ENCODE measurements at places on chromosomes 5 and 9.

DNA sequence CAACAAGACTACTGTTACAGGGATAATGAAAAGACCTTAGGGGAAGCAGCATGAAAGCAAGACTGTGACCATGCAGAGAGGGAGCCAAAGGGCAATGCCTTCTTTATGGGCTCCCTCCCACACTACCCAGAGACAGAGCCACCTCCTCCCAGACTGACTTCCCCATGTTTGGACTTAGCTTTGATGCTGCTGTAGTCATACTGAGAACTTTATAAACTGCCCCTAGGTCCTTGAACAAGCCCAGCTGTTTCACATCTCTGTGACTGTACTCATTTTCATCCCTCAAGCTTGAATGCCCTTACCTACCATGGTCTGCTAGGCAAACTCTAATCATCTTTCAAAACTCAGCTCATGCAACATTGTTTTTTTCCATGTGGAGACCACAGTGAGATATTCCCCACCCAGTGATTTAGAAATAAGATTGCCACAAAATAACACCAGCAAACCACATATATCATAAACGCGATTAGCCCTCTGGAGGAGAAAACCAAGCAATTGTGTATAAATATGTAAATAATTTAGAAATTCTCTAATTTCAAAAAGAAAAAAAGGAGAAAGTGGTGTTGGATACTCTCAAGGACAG is 23.4 kb upstream of the FAM169A start:
- no peak for DNase-seq

DNA sequence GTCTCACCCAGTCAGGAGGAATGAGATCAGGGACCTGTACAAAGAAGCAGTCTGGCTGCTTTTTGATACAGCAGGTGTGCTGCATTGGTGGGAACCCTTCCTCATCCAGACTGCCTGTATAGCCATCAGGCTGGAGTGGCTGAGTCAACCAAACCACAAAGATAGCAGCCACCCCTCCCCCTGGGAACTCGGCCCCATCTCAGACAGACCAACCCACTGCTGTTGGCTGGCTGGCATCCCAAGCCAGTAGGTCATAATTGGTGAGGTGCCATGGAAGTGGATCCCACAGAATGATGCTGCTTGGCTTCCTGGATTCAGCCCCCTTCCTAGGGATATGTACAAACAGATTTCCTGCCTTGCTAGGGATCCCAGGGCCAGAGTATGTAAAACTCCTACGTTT is 60.9 kb downstream of the YTHDC2 start:
- DNase-seq, result no peak

- DNase-seq, result no peak
Observed at GRCh38 chr5:114412510-114413171, 50.8 kb downstream of the KCNN2 start.

GRCh38 chr5:119315516-119315949 is 40.3 kb upstream of the TNFAIP8 start:
- DNase-seq, result peak; percentile 22

DNA sequence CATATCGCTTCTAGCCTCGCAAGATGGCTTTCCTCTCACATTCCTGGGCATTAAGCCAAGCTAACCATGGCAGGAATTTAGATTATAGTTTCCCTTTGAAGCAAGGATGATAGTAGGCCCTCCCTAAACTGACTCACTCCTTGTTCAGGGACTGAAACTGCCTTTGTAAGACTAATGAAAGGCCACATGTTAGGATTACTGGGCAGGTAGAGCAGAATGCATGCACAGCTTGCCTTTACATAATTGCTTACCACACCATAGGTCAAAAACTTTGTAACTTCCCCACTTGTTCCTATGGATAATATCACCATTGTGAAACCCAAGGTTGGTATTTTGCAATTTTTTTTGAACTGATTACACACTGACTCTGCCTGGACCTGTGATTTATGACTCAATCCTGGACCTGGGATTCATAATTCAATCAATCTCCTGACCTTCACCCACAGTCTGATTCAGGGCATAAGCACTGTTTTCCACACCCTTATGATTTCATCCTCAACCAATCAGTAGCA is 41.0 kb upstream of the PRDM9 start:
- no peak for DNase-seq

DNA sequence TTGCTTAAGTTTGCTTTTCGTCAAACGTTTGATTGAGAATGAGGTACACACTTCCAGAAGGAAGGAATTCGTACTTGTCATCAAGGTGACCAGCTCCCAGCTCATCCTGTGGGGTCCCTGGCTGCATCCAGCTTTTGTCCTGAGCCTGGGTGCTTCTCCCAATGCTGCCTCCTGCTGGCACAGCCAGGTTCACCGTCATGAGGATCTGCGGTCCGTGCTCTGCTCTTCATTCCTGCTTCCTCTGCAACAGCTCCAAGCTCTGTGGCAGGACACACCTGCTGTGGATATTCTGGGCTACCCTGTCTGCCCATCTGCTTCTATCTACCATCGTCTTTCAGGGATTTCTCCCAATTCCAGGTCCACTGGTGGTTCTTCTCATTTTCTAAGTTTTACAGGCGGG is 13.3 kb upstream of the UBE2QL1 start:
- DNase-seq, result no peak

DNA sequence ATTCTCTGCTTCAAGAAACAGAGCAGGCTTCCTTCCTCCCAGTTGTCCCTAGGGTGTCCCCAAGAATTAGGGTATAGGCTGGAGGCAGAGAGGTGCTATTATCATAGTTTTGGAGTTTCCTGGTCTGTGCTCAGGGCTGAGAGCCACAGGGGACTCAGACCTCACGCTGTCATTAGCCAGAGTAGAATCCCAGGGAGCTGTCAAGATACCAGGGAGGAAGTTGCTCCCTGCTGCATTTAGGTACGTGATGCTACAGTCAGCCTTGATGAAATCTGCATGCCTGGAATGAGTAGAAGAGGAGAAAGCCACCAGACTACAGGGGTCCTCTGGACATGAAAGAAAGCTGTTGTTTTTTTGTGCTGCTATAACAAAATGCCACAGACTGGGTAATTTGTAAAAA is 273.2 kb downstream of the SH3GL2 start:
- DNase-seq, result no peak

- DNase-seq, result no peak
Observed at GRCh38 chr9:69748304-69748703, 11.5 kb downstream of the PTAR1 start.

DNA sequence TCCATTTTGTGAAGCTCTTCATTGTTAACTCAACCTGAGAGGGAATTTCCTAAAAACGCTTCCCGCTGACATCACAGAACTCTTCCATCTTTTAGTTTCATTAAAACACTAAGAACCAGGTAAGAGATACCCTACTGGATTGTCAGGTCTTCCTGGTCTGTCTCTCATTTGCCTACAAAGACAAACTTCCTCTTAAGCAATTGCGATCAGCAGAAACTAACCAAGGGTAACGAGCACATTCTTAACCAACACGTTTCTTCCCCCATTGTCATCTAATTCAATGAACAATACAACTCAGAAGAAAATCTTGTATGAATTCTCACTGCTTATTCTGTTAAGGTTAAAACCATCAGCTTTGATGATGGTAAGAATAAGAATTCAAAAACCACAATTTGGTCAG is 6.6 kb downstream of the FBXW11 start:
- no peak for DNase-seq

DNA sequence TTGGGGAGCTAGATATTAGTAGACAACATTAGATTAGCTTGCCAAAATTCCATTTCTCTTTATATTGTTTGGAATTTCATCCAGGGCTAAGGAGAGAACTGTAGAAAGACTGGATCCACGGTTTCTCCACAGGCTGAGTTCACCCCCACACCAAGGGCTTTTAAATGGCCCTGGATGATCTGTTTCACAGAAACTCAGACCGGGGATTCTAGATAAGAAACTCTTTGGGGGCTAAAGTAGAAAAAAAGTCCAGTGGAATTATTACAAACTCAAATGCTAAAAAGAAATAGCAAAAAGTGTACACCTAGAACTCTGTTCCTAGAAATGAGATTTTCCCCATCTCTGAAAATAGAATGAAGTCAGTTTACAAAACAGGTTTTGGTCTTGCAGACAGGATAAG is 80.9 kb downstream of the SUSD1 start:
- no peak for DNase-seq

DNA sequence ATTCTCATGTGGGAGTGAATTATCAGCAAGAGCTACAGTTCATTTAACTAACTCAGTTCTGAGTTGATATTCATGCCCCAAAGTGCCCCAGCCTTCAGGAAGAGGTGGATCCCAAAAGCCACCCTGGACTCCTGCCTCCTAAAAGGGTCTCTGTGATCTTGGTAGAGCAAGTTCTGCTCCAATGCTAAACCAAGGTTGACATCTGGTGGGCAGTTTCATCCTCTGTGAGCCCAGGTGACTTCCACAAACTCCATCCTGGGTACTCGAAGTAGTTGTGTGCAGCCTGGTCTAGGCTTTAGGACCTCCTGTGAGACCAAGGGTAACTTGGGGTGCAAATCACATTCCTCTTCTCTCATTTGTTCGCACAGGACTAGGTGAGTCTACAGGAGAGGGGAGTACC is 816.8 kb downstream of the MTRR start:
- no peak for DNase-seq

GRCh38 chr9:87167582-87167981 is 220.3 kb upstream of the GAS1 start:
- no peak for DNase-seq

DNA sequence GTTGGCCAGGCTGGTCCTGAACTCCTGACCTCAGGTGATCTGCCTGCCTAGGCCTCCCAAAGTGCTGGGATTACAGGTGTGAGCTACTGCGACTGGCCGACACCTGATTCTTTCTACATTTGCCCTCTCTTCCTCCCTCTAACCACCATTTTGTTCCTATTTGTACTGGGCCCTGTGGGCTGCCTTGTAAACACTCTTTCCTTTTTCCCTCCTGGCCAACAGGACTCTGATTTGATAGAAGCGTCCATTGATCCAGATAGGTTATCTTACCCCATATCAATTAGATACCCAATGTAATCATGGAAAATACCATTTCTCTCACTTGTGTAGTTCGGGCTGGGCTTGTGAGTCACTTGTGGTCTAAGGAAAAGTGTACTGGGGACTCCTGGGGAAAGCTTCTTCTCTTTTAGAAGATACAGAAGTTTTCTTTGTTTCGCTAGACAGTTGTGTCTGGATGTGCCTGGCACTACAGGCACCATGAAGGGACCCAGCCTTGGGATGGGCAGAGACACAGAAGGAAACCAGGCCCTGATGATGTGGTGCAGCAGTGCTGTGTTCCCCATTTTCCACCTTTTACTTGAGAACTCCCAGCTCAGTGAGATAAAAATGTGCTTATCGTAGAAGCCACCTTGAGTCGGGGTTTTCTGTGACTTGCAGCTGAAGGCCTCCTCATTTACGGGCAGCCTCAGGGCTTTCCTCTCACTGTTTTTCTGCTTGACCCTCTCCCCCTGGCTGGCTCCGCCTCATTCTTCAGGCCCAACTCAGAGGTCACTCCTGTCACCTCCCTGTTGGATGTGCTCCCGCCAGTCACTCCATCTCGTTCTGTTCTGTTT is 32.8 kb upstream of the CPEB4 start:
- no peak for DNase-seq

- no peak for DNase-seq
Observed at GRCh38 chr9:1978941-1979340, 36.2 kb upstream of the SMARCA2 start.

DNA sequence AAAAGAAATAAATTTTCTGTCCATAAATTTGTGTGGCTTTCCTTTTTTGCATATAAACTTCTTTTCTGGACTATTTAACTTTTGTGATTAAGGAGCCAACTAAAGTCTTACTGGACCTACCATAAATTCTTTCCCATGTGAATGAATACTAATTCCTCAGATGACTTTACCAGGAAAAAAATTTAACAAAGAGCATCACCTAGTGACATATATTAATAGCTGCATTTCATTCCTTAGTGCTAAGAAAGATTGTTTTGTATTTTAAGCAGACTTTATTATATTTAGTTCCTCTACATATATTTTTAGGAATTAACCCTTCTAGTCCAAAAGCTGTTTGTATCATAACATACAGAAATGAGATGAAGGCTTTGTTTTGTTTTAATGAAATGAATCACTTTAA is 64.4 kb downstream of the C9orf85 start:
- DNase-seq, result no peak

GRCh38 chr5:170355601-170356098 is 33.5 kb downstream of the KCNMB1 start:
- DNase-seq, result no peak

DNA sequence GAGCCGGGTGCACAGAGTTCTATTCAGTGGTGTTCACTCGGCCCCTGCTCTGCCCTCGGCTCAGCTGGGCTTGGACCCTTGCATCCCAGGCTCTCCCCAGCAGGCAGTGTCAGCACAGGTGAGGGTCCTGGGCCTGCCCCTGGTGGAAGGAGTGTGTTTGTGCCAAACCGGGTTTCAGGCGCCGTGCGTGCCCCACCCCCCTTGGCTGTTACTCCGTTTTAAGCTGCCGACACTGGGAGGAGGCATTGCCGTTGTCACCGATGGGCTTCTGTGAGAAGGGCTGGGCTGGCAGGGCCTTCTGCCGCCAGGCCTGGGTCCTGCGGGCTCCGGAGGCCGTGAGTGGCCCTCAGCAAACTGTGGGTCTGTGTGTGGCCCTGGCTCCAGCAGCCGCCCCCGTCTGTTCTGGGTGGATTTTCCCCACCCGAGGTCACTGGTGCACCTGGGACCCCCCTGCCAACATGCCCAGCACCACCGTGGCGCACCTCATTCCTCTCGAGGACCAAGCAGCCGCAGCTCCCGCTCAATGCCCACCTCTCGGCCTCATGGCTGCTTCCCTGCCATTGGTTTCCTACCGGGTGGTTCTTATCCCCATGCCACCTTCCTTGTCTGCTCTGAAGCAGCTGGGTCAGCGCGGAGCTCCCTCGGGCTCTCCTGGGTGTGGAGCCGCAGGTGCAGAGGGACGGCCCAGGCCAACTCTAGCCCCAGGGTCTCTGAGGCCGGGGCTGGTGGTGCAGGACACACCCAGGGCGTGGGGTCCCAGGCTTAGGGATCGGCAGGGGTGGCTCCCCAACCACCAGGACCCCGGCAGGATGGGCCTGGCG is 44.3 kb upstream of the EXOC3 start:
- DNase-seq, result no peak

GRCh38 chr9:38621434-38622287 is 1.3 kb upstream of the ANKRD18A start:
- DNase-seq, result no peak

- DNase-seq, result no peak
Observed at GRCh38 chr9:123685489-123686083, 244.3 kb downstream of the DENND1A start.
